ENCODE measurements at places on chromosomes 1 and 21. TPM values are rescaled to one million over a fixed set of nuclear protein-coding genes. Genes with fewer than 3 reads are reported as not detected.

DNA sequence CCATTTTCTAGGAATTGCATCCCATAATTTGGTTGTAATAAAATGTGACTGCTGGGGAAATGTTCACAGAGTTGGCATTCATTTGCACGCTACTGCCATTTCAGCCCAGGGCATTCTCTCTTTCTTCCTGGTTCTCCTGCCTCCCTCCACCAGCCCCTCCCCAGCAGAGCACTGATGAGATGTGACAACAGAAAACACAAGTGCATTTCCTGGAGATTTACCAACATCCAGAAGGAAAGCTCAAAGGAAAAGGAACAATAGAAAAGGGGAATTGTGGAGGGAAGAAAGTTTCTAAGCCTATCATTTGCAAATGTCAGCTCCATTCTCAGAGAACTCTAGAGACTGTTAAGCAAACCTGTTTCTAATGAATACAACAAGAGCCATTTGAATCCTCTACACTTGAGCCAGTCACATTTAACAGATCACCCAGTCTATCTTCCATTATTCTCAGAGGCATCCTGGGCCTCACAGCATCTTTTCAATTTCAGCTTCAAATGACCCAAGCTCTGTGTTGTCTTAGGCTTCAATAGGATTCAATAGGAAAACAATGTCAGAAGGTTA lies 395.6 kb upstream of the PBX1 start:
- DNase-seq: no peak

DNA sequence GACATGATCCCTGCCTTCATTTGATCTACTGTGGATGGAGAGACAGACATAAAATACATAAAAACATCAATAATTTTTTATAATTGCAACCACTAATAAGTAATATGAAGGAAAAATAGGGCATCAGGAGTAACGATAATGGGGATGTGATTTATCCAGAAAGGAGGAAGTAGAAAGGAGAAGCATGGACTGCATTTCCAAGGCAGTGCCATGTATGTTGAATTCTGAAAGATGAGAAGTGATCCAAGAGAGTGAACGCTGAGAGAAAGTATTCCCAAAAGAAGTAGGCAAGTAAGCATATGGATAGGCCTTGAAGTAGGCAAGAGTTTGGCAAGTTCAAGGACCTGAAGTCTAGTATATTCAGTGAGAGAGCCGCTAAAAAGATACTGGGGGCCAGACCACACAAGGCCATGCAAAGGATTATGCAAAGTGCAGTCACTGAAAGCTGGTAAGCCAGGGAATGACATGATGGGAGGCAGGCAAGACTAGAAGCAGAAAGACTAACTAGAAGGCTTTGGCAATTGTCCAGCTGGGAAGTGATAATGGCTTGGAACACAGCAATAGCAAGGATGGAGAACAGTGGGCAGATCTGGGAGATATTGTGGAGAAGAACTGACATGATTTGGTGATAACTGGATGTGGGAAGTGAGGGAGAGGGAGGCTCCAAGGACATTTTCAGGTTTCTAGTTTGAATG lies 85.9 kb downstream of the TM2D1 start:
- DNase-seq: no peak

DNA sequence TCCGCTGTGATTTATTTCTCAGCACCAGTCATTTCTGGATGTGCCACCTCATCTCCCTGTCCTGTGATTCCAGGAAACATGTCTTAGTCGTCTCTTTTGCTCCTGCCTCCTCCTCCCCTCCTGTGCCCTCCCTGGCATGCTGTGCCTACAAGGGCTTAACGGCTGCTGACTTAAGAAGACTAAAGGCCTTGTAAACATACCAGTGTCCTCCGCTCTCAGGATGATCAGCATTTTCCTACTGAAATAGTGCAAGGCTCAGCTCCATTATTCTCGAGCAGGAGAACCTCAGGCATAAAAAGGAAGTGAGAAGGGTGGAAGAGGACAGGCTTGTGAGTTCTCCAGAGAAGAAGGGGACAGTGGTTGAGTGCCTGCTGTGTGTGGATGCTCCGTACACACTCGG lies 61.6 kb upstream of the RUNX3 start:
- no peak for DNase-seq

GRCh38 chr21:42971897-42972275 lies 2.5 kb upstream of the PKNOX1 start:
- DNase-seq: no peak

GRCh38 chr1:954927-955326 lies 4.1 kb downstream of the NOC2L start:
- DNase-seq: no peak

GRCh38 chr1:203572134-203572625 lies 54.5 kb upstream of the ATP2B4 start:
- DNase-seq: no peak

Gene RGS4
- total RNA-seq: 0.36 TPM

Gene CD84
- total RNA-seq: 2.2 TPM

All from lower leg skin (tissue), 4 donors.